ENCODE measurements at places on chromosomes 5 and 9.

DNA sequence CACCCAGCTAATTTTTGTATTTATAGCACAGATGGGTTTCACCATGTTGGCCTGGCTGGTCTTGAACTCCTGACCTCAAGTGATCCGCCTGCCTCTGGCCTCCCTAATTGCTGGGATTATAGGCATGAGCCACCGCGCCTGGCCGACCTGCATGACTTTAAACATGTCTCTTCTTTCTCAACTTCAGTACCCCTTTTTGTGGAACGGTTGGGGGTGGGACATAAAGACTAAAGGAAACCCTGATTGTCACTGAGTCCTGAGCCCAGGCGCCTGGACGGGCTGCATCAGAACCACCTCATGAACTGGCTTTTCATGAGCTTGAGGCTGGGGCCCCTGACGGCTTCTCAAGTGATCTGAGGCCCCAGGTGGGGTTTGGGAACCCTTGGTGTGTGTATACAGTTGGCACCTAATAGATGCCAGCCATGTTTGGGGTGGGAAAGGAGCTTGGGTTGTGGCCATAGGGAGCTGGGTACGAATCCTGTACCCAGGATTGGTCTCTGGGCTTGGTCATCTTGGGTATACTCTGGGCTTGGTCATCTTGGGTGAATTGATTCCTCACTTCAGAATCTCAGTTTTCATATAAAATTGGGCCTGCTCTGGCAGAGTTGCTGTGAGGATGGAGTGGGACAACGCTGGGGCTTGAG, 2.2 kb downstream of the GRK6 start:
- DNase-seq = no peak

GRCh38 chr5:176594554-176594953, 15.4 kb downstream of the GPRIN1 start:
- DNase-seq = no peak

DNA sequence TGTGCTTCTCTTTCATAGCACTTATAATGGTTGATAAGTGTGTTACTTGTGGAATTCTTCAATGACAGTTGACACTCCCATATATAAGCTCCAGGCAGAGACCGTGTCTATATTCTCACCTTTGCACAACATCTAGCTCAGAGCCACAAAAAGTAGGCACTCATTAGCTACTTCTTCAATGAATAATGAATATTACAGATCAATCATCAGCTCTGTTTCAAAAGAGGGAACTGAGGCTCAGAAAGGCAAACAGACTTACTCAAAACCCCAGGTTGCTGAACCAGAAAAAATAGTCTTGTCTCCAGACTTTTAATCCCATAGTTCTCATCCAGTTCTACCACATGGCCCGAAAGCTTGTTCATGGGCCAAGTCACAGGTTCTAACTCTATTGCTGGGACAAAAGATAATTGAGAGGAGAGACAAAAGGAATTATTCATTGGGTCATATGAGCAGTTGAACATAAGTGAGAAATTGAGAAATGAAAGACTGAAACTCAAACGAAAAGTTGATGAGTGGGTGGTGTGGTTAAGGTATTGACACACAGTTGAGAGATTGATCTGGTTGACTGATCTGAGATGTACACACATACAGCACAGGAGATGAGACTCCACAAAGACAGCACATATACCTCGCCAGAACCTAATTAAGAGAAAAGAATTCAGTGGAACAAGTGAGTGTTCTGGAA, 381.6 kb downstream of the EFNA5 start:
- no peak for DNase-seq

- peak; percentile 60 for DNase-seq
These were observed 726.4 kb upstream of the GRAMD2B start for GRCh38 chr5:125696762-125697161.

DNA sequence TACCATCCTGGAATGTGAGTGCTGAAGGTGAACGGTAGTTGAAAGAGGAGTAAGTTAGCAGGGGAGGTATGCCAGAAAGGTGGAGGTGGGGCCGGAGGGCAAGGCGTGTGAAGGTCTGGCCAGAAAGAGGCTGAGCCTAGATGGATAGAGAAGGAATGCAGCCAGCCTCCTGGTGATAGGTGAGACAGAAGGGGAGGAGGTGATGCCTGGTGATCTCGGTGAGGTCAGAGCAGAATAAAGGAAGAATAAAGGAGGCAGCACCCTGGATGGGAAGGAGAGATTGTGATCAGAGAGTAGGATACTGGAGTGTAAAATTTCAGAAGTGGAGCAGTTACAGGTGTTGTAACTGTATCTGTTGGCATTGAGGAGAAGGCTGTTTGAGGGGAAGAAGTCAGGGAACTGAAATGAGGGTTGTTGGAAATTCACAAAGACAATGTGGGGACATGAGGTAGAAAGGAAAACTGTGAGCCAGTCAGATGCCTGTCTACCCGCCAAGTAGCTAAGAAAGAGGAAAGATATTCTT, 2.0 kb downstream of the GNG10 start:
- no peak for DNase-seq

- no peak for DNase-seq
These were observed 1.8 kb downstream of the PHF19 start for GRCh38 chr9:120875195-120875565.

DNA sequence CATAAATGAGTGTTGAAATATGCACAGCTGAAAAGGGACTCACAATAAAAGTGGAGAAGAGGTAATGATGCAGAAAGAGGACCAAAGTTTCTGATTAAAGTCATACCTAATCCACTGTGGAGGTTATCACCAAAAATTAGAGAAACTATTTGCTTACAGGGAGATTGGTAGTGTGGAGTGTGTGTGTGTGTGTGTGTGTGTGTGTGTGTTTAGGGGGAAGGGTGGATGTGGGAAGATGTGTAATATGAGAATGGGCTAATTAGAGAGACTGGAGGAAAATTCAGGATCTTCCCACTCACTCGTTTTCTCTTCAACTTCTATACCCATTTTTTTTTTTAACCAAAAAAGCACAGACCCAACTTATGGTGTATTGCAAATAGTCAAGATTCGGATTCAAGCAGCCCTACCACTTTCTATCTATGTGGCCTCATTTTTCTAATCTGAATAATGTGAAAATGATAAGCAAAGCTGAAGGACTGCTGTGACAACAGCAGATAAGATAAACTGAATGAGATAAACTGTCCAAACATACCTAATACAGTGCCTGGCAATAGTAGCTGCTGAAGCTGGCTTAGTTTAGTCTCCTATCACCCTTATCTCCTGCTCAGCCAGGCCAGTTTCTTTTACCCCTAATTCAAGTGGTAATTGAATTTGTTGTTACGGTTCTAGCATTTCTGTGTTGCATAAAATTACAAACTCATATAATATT, 501.1 kb downstream of the KDM4C start:
- no peak for DNase-seq

DNA sequence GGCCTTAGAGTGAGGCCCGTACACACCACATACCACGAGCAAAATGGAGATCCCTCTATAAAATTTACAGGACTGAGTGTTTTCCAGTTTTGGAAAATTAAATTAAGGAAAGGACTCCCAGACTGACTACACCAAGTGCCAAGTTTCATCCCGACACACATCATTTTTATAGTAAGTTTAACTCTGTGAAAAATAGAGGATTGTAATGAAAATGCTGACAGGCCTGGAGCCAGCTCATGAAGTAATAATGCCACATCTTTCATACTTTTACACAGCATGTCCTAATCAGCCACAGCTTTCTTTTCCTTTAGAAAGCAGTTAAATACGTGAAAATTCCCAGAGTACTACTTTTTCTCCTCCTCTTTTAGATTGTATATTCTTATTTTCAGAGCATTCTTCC, 169.2 kb downstream of the SAXO1 start:
- DNase-seq = no peak

- no peak for DNase-seq
These were observed 92.5 kb downstream of the HTR4 start for GRCh38 chr5:148561801-148562311.

DNA sequence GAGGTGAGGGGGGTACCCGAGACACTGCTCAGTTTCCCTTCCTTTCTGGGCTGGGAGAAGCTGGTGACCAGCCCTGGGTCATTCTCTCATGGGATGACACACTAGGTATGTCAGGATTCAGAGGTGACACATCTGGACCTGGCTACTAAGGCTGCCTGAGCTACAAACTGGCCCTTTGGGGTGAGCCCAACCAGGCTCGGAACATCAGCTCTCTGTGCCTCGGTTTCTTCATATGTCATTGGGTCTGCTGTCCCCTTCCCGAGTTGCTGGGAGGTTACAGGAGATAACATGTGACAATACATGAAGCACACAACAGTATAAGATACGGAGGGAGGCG, 11.8 kb downstream of the CARD19 start:
- DNase-seq = no peak

DNA sequence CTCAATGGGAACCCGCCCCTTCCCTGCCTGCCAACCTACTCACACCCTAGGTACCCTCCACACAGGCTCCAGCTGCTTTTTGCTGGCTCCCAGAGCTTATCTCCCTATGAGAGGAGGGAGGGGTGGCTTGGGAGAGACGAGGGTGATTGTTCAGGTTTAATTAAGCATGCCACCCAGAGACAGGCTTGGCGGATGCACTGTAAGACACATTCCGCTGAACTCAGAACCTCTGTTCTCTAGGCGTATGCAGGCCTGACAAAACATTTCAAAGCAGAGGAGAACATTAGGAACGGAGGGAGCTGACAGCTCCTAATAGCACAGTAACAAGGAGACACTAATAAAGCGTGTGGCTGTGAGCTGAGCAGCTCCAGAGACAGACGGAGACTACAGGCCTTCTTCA, 80.1 kb downstream of the TRIM32 start:
- no peak for DNase-seq

DNA sequence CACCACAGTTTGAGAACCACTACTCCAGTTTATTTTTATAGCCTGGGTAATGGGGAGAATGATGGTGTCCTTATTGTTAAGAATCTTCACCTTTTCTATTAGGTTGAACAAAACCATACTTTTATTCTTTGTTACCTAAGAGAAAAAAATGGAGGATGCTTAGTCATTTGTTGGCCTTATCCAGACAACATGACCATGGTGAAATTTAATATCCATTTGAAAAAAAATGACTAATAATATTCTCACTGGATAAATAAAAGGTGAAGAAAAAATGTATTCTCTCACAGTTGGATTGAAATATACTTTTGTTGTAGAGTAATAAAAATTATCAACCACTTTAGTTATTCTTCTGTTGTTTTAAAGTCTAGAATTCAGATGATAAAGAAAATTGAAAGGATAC, 5.8 kb upstream of the CCNH start:
- DNase-seq = no peak

DNA sequence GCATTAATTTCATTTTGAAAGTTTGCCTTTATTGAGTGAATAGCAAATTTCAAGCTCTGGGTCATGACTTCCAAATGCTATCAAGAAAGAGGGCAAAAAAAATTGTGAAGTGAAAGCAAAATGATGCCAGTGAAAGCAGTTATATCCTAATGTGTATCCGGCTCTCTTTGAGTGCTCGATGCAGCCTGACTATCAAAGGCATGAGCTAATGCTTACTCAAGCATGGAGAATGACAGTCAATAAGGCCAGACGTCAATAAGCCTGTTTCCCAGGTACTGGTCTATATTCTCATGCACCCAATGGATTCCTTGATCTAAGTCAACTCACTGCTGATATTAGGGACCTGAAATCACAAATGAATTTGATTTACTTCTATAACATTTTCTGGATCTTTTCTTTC, 435.5 kb downstream of the CAAP1 start:
- no peak for DNase-seq

- no peak for DNase-seq
These were observed 108.3 kb downstream of the FAM174A start for GRCh38 chr5:100643473-100643872.

GRCh38 chr9:69818750-69819345, 1.8 kb upstream of the CFAP95 start:
- DNase-seq = no peak

DNA sequence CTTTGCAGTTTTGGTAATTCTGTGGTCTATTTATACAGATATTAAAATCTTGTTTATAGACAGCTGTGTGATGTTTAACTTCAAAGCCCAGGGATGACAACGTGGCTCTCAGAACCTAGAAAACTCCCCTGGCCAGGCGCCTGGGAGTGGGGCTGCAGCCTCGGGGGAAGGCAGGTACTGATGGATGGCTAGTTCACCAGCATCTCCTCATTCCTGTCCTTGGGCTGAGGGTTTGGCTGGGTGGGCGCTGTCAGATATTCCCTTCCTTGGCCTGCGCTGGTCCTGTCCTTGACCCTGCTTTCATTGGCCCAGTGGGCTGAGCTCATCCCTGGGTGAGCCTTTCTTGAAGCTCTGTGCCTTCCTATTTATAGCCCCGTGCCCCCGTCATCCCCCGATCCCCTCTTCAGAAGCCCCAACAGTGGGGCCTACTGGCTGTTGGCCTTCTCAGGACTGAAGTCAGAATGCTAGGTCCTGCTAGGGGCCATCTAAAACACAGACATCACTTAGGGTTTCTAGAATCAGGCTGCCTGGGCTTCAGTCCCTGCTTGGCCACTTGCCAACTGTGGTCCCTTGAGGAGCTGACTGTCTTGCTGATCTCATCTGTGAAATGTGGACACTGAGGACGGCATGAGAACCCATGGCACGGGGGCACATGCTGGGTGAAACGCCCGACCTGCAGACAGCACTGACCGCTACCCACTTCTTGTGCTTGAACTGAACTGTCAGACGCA, 20.9 kb downstream of the SH3GLB2 start:
- DNase-seq = no peak

GRCh38 chr5:31855134-31856040, 216.5 kb downstream of the PDZD2 start:
- no peak for DNase-seq

Data from AG04450 (cell line).